ENCODE measurements at places on chromosomes 5 and 9.

- DNase-seq = no peak
Observed at GRCh38 chr5:176862330-176862995, 36.7 kb downstream of the HK3 start.

DNA sequence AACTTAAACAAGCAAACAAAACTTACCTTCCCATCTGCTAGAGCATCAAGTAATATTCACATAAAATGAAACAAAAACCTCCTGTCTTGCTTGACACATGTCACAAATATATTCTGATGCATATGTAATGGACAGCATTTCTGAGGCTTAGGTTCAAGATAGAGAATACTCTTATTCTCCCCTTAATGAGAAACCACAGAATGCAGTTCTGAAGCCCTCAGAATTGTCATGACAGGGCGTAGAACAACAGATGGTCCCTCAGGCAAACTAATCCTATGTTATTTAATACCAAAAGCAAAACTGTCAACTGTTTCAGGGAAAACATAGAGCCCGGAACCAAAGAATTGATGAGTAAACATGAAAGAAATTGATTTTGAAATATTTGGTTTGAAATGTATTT is 229.9 kb upstream of the RIOK2 start:
- no peak for DNase-seq

- no peak for DNase-seq
Observed at GRCh38 chr9:121252104-121252851, 15.7 kb upstream of the GSN start.

- DNase-seq = no peak
Observed at GRCh38 chr5:127428748-127429147, 88.7 kb upstream of the PRRC1 start.

GRCh38 chr5:150024346-150024984 is 23.9 kb downstream of the HMGXB3 start:
- DNase-seq = no peak

GRCh38 chr5:53994148-53994547 is 316.2 kb downstream of the ARL15 start:
- no peak for DNase-seq

- no peak for DNase-seq
Observed at GRCh38 chr9:124220946-124221451, 36.8 kb upstream of the NEK6 start.

Measured in right forelimb (tissue), 1 donor.